ENCODE measurements at places on chromosomes 1 and 21. TPM values are rescaled to one million over a fixed set of nuclear protein-coding genes. Genes with fewer than 3 reads are reported as not detected.

DNA sequence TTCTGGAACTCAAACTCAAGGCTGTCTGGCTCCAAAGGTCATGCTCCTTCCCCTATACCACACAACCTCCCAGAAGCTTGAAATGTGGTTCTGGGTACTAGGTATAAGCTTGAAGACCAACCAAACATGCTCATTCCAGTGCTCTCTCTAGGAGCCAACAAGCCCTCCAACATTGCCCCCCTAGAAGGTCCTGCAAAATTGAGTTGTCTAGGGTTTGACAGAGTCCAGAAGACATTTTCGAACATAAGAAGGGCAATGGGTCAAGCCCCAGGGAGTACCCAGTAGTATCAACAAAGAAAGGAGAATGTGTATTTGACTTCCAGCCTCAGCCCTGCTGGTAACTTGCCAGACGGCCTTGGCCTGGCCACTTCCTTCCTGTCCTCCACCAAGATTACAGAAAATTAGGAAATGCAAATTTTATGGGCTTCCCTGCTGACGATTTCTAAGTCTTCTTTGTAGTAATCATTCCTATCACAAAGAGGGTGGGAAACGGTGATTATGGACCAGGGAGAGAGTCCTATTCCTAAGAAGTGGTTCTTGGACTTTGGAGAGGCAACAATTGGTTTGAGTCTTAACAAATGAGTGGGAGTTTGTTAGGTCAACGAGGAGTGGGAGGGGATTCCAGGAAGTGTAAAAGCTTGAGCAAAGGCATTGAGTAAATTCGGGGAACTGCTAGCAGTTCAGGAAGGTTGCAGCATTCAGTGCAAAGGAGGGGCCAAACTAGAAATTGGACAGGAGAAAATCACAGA is 18.7 kb upstream of the SLAMF1 start:
- peak; percentile 37 for DNase-seq
- H3K27me3 ChIP-seq, result no peaks in the 10 kb centered on the region
- H3K4me3 ChIP-seq, result no peak overlapping the region
- peaks cover 10% of the 10 kb centered on the region for H3K4me1 ChIP-seq

- no peaks in the 10 kb centered on the region for H3K36me3 ChIP-seq
- H3K27me3 ChIP-seq, result no peaks in the 10 kb centered on the region
- H3K4me1 ChIP-seq, result no peaks in the 10 kb centered on the region
- no peak overlapping the region for H3K27ac ChIP-seq
- DNase-seq, result no peak
Observed at GRCh38 chr1:25056536-25056935, 126.5 kb upstream of the RUNX3 start.

DNA sequence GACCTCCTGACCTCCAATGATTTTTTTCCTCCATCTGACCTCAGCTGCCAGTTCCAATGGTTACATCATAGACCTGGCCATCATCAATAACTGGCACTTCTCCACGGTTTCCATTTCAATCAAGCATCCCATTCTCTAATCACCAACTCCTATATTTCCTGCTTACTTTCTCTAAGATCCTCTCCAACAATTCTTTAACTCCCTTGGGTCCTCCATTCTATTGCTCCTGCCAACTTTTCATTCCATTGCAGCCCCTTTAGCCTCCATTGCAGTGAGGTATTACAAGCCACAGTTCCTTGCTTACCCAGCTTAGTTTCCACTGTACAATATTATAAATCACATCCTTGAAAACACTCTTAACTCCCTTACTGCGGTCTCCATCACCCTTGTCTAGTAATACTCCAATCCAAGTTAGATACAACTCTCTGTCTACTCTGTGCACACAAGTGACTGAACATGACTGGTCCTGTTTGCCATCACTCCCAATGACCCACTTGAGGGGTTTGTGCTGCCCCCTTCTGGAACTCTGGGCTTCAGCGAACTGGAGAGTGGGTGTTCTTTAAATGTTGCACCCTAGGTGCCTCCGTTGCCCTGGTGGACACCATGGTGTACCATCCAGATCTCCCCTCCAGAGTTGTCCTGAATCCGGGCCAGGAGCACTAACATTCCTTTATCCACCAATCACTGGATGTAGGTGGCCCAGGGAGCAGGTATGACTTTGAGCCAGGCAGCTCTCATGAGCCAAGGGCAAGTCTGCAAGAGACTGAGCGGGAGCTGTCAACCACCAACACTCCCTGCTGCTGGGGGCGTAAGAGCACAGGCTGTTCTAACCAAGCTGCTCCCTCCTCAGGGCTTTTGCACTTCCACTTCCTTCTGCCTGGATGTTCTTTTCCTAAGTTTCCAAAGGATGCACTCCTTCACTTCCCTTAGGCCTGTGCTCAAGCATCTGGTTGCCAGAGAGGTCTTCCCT is 3.7 kb upstream of the FNDC7 start:
- no peaks in the 10 kb centered on the region for H3K36me3 ChIP-seq
- no peak for DNase-seq
- no peak overlapping the region for H3K27ac ChIP-seq

- no peaks in the 10 kb centered on the region for H3K36me3 ChIP-seq
- no peak overlapping the region for H3K27ac ChIP-seq
- H3K4me3 ChIP-seq, result no peak overlapping the region
- H3K4me1 ChIP-seq, result no peaks in the 10 kb centered on the region
- no peaks in the 10 kb centered on the region for H3K27me3 ChIP-seq
Observed at GRCh38 chr1:153578936-153579335, 13.3 kb upstream of the S100A2 start.

DNA sequence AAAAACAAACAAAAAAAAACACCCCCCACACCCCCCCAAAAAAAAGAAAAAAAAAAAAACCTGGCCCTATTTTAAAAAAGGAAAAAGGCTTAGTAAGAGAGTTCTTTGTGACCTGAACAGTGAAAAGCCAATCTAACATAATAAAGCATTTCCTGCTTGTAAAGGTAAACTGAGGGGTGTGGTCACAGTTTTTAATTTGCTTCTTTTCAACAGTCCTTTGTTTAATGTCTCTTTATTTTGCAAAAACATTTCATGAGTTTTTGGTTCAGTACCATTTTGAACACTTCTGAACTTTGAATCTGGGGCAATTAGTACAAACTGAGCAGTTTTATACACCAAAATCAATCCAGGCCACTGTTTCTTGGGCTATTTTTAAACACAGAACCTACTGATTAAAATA is 37.6 kb downstream of the TOR3A start:
- H3K4me1 ChIP-seq, result no peaks in the 10 kb centered on the region
- H3K27me3 ChIP-seq, result no peaks in the 10 kb centered on the region
- no peaks in the 10 kb centered on the region for H3K36me3 ChIP-seq

Gene PRR9
- not detected for total RNA-seq

GRCh38 chr1:211832661-211833060 is 2.1 kb upstream of the LPGAT1 start:
- DNase-seq, result no peak
- peak overlapping the region; percentile 31 for H3K27ac ChIP-seq
- H3K27me3 ChIP-seq, result no peaks in the 10 kb centered on the region
- no peak overlapping the region for H3K4me3 ChIP-seq

DNA sequence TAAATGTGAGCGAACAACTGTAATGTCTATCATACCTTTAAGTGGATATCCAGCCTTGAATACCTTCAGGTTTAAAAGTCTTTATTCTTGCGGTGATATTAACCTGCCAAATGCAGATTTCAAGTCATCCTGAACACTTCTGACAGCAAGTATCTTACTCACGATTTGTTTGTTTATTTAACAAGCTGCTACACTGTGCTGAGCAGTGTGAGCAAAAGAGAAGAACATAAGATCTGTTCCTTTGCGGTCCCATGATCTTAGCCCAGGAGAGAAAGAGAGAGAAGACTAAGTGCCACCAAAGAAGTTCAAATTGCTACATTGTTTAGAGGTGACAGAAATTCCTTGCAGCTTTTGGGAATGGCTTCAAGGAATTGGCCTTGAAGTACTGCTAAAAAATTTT is 9.5 kb upstream of the IL24 start:
- H3K27ac ChIP-seq, result no peak overlapping the region
- peaks cover 16% of the 10 kb centered on the region for H3K4me1 ChIP-seq
- H3K4me3 ChIP-seq, result no peak overlapping the region
- no peaks in the 10 kb centered on the region for H3K36me3 ChIP-seq
- DNase-seq, result no peak

GRCh38 chr1:220011620-220012019 is 34.7 kb downstream of the EPRS1 start:
- no peak overlapping the region for H3K27ac ChIP-seq
- no peaks in the 10 kb centered on the region for H3K4me1 ChIP-seq
- no peak for DNase-seq
- no peaks in the 10 kb centered on the region for H3K36me3 ChIP-seq
- H3K4me3 ChIP-seq, result no peak overlapping the region

Gene S100A16
- total RNA-seq, result 209 TPM

GRCh38 chr1:59768792-59769735 is 45.7 kb upstream of the HOOK1 start:
- no peaks in the 10 kb centered on the region for H3K27me3 ChIP-seq
- no peak overlapping the region for H3K4me3 ChIP-seq
- DNase-seq, result no peak
- no peaks in the 10 kb centered on the region for H3K4me1 ChIP-seq
- no peak overlapping the region for H3K27ac ChIP-seq

DNA sequence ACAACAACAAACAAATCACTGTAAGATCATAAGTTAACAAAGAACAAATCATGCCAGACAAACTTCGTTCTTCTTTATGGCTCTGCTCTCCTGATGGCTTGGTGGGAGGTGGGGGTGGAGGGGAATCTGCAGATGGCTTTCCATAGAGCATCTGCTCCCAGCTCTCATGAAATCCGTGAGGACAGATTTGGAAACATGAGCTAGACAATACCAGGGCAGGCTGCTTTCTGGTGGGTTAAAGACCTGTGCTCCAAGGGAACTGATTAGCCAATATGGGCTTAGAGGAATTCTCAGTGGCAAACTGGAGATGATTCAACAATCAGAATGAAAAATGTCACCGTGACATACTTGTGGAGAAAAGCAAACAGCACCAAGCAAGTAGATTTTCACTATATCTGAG is 69.4 kb upstream of the TLR5 start:
- no peaks in the 10 kb centered on the region for H3K27me3 ChIP-seq
- no peaks in the 10 kb centered on the region for H3K4me1 ChIP-seq
- no peak overlapping the region for H3K27ac ChIP-seq

DNA sequence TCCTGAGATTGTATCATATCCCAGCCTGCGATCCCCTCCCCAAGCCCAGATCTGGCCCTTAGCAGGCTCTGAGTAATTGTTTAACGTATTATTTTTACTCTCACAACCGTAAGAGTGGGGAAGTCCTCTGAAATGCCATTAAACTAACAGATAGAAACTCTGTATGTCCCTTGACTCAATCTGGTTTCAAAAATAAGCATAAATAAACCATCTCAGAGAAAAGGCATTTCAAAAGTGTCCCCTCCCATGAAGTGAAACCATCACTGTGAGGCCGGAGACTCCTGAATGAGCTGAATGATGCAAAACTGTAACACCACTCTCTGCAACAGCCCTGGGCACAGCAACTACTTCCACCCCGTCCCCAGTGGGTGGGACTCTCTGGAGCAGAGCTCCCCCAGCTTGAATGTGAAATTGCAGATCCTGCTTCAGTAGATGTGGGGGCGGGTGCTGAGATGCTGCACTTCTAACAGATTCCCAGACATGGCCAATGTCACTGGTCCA is 104.1 kb downstream of the SYF2 start:
- H3K4me1 ChIP-seq, result no peaks in the 10 kb centered on the region

DNA sequence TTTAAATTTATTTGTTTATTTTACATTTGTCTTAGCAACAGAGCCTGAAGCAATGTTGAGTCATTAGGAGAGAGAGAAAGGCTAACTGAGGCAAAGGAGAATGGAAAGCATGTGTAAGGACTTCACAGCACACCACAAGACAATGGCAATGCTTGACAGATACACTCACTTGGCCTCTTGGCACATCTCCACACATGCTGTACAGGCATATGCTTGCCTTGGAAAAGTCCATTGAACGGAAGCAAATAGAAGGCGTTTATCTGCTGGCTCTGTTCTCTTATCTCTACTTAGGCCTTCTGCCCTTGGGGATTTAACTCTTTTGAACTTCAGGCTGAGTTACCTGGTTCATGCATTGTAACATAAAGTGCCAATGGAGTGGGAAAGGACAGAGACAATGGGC is 262.2 kb upstream of the POU3F1 start:
- H3K4me3 ChIP-seq, result no peak overlapping the region
- no peak overlapping the region for H3K27ac ChIP-seq
- H3K4me1 ChIP-seq, result no peaks in the 10 kb centered on the region

DNA sequence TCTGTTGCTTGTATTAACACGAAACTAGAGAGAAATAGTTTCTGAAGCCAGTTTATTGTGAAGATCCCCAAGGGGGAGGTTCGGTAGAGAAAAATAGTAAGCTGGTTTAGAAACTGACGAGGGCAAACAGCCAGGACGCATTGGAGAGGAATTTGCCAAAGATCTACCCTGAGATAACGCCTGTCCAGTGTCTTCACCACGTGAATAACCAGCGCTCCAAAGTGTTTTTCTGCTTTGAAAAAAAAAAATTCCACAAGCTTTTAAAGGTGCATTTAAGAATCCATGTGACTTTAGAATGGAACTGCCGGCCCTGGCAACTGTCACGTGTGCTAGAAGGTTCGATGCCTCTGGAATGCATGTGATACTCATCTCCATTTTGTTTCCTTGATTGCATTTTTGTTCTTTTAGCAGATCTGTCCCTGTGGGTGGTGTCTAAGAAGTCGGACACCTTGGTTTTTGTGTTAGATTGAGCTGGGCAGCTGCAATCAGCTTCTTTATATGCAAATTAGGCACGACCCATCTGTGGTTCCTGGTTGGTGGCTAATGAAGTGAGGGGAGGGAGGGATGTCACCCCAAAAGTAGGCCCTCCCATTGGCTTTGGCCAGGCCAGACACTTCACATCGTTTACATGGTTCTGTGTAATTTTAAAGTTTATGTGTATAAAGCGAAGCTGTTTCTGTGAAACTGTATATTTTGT is 1.3 kb upstream of the THAP3 start:
- no peak overlapping the region for H3K27ac ChIP-seq
- no peaks in the 10 kb centered on the region for H3K27me3 ChIP-seq
- H3K4me1 ChIP-seq, result no peaks in the 10 kb centered on the region

- no peak for DNase-seq
- H3K4me1 ChIP-seq, result no peaks in the 10 kb centered on the region
- H3K4me3 ChIP-seq, result no peak overlapping the region
- no peaks in the 10 kb centered on the region for H3K27me3 ChIP-seq
- no peaks in the 10 kb centered on the region for H3K36me3 ChIP-seq
- H3K27ac ChIP-seq, result peak overlapping the region; percentile 86
Observed at GRCh38 chr21:45330851-45331261, 43.2 kb upstream of the POFUT2 start.

- H3K27me3 ChIP-seq, result no peaks in the 10 kb centered on the region
- DNase-seq, result no peak
- no peak overlapping the region for H3K4me3 ChIP-seq
- H3K36me3 ChIP-seq, result no peaks in the 10 kb centered on the region
Observed at GRCh38 chr1:185108321-185108720, 48.4 kb downstream of the TRMT1L start.

DNA sequence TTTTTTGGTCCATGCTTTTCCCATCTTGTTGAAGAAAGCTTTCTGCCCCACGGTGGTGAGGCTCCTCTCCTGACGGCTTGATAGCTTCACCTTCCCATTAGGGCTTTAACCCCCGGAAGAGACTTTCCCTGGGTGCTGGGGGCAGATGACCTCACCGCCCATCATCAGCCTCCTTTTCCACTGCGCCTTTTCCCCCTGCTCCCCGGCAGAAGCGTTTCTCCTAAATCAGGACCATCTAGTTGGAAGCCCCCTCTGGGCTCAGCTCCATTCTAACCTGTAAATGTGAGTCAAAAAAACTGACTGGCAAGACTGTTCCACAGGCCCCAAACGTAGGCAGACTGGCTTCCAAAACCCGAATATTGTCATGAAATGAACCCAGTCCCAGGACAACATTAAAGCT is 6.7 kb downstream of the POFUT2 start:
- DNase-seq, result no peak
- H3K27me3 ChIP-seq, result no peaks in the 10 kb centered on the region
- no peaks in the 10 kb centered on the region for H3K4me1 ChIP-seq

- peak within 1 kb of the TSS; percentile 4 for H3K4me3 ChIP-seq
- no peaks in the 10 kb centered on the region for H3K4me1 ChIP-seq
- peak; percentile 63 for DNase-seq
- no peak within 1 kb of the TSS for H3K27ac ChIP-seq
- H3K36me3 ChIP-seq, result no peaks in the 10 kb centered on the region
- H3K27me3 ChIP-seq, result no peaks in the 10 kb centered on the region
Observed at GRCh38 chr1:50023292-50024159, at the start of gene AGBL4. Gene AGBL4 (minus strand): TSS chr1:50023954.
